ENCODE measurements at places on chromosomes 11 and 22.

DNA sequence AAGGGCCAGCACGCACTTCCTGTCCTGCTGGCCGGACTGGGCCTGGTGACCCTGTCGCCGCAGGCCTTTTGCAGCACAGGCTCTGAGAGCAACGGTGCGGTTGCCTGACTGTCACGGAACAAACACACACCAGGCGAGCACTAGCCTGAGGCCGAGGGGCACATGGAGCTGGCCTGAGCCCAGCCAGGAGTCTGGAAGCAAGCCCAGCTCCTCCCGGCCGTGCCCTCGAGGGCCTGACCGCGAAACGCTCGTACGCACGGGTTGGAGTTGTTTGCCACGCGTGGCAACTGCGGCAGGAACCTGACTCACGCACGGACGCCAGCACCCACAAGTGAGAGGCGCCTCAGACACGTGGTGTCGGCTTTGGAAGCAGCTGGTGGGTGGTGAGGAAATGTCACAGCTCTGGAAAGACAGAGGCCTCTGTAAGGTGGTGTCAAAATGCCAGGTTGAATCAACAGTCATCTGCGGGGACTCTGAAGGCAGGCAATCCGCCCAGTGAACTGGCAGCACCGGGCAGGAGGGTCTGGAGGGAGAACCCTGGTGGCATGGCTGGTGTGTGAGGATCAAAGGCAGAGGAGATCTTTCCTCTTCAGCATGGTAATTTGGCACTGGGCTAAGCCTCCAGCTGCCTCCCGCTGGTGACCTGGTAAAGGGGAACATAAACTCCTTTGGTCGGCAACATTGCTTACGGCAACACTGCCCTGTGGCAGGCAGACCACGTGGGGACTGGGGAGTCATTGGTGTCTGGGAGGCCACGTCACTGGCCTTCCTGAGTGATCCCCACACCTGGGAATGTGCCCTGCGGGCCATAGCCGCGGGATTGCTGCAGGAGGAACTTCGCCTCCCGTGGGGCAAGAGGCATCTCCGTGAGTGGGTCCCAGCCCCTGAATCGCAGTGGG is 15.3 kb upstream of the IL17REL start:
- no peak for DNase-seq

- no peak for DNase-seq
These were observed 20.2 kb downstream of the BPIFC start for GRCh38 chr22:32444068-32444467.

DNA sequence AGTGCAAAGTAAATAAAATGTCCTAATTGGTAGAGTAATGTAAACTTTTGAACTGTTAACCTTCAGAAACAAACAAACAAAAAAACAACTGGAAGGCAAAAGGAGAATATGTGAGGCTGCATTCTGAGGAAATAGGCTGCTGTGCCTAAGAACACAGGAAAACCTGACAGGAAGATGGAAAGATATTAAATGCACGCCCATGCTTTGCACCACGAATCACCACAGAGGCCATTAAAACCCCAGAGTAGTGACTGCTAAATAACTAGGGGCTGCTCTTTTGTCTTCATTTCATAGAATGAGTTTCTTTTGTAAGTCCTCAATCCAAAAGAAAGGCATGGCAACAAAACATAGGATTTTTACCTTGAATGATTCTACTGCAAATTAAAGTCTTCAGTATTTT is 436.0 kb downstream of the RAB38 start:
- DNase-seq: no peak

DNA sequence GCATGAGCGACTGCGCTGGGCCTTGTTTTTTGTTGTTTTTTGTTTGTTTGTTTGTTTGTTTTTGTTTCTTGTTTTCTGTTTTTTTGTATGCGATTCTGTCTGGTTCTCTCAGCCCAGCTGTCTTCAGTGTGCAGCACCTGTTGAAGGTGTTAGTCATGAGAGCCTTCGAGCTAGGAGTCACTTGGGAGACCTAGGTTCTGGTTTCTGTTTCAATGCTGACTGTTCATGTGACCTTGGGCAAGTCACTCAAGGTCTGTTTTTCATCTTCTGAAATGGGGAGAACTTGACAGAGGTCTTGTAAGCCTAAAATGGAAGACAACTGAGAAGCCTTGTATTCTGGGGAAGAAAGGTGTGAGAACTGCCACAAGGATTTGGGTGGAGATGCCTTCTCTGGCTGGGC is 1.8 kb downstream of the DCPS start:
- DNase-seq: no peak

DNA sequence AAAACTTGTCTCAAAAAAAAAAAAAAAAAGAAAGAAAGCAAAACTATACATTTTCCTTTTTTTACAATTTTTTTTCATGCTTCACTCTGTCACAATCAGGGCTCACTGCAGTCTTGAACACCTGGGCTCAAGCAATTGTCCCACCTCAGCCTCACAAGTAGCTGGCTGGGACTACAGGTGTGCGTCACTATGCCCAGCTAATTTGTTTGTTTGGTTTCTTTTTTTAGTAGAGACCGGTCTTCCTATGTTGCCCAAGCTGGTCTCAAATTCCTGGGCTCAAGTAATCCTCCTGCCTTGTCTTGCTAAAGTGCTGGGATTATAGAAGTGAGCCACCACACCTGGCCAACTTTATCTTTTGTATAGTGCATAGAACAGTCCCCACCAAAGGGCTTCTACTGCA is 15.0 kb upstream of the CXCR5 start:
- DNase-seq: no peak

GRCh38 chr11:70734379-70734778 is 336.1 kb downstream of the CTTN start:
- DNase-seq: no peak

DNA sequence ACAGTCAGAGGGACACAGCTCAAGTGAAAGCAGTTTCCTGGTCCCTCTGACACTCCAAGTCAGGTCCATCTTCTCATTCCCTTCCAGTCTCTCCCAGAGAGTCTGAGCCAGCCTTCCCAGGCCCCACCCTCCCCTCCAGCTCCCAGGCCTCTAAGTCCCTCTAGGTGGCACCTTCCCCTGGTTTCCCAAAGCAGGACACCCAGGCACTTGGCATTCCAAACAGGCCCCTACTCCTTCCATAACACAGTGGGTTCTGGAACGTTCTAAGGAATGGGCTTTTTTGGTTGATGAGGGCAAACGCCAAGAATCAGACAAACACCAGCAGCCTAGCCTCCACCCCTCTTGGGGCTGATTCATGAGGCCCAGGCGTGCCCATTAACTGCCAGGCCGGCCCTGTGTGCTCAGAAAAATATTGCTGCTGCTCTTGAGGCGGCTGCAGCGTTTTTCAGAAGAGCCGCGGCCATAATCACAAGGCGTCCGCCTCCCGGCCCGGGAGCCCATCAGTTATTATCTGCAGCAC is 418.7 kb downstream of the SOX6 start:
- no peak for DNase-seq

DNA sequence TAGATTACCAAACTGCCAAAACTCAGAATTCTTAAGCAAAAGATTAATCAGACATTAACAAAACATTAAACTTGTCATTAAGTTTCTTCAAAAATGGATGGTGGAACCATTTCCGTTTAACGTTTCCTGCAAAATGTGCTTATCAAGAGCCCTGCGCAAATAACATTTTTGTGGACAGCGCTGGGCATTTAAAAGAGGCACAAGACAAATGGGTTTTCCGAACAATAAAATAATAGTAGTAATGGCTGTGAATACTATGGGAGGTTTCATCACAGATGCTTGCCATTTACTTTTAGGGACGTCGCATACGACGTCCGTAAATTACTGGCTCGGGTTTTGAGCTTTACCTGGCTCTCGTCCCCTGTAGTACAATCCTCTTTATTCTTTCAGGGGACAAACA is 1.1 kb downstream of the NPAT start:
- no peak for DNase-seq

- DNase-seq: no peak
These were observed 46.2 kb upstream of the SMCO4 start for GRCh38 chr11:93589347-93589746.

DNA sequence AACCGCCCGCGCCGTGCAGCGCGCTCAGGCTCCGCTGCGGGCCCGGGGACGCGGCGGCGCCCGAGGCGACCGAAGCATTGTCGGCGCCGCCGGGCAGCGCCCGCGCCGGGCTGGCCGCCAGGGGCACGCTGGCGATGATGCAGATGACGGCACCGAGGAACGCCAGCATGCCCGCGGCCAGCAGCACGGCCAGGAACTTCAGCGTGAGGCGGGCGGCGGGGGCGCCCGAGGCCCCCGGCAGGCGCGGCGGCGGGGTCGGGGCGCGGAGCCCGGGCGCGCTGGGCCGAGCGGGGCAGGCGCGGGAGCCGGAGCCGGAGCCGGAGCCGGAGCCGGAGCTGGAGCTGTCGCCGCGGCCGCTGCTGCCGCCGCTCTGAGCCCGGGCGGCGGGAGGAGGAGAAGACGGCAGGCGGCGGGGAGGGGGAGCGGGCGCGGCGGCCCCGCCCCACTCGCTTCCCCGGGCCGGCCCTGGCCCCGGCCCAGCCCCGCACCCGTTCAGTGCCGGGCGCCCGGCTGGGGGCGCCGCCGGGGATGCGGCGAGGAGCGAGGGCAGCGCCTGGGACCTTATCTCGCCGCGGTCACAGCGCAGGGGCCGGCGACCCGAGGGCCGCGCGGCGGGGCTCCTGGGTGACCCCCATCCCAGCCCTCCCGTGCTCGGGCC is at the start of gene NPTXR:
TSS of gene NPTXR (minus strand) at position 372 of the 658 bp plus-strand sequence.
- DNase-seq: no peak

- no peak for DNase-seq
These were observed 88.2 kb downstream of the CWC15 start for GRCh38 chr11:94885133-94885532.

DNA sequence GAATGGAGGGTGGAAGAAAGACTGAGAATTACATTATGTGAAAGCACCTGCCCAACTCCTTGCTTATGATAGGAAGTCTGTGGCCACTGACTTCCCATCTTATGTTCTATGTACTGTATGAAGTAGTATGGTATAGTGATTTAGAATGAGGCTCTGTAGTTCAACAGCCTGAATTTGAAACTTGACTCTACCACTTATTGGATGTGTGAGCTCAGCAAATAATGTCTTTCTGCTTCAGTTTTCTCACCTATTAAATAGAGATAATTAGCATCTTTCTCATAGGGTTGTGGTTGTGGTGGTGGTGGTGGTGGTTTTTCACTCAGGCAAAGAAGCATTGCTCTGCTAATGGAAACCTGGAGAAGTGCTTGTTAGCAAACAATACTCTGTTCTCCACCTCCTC is 121.6 kb downstream of the PAX6 start:
- no peak for DNase-seq

GRCh38 chr11:25737071-25737675 is 594.8 kb upstream of the ANO3 start:
- no peak for DNase-seq

GRCh38 chr11:73331138-73331916 is 23.3 kb downstream of the ARHGEF17 start:
- DNase-seq: no peak

- no peak for DNase-seq
These were observed 420.4 kb upstream of the CCDC90B start for GRCh38 chr11:83706566-83706965.

DNA sequence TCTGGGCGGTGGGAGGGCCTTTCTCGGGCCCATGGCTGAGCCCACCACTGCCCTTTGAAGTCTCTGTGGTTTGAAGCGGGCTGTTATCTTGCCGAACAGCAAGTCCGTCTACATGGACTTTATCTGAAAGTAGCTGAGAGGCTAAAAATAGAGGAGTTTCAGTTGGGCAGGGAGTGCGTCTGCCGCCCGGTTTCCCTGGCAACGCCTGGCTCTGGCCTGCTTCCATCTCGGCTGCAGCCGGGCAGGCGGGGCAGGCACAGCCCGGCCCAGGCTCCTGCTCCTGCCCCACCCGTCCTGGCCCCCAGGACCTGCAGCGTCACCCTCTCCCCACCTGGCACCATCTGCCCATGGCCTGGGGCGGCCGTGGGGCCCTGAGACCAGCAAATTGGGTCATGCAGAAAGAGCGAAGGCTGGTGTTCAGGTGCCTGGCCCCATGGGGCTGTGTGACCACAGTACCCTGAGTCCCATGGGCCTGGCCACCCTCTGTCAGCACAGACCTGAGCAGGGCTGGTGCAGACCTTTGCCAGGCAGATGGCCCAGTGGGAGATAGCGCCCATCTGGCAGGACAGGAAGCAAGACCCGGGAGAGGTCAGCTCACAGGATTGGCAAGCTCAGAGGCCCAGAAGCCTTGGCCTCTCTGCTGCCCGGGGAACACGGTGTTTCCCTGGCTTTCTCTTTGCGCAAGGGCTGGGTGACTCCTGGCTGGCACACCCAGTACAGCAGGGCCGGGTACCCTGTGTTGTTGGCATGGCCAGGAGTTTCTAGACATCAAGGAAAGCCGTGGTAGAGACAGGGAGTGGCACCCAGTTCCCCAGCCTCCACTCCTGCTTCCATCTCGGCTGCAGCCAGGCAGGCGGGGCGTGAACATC is 79.1 kb upstream of the KCNQ1OT1 start:
- DNase-seq: no peak

- DNase-seq: no peak
These were observed 10.8 kb upstream of the TECTA start for GRCh38 chr11:121090145-121090721.

- DNase-seq: no peak
These were observed 335.6 kb upstream of the LRRC4C start for GRCh38 chr11:41795004-41795403.

DNA sequence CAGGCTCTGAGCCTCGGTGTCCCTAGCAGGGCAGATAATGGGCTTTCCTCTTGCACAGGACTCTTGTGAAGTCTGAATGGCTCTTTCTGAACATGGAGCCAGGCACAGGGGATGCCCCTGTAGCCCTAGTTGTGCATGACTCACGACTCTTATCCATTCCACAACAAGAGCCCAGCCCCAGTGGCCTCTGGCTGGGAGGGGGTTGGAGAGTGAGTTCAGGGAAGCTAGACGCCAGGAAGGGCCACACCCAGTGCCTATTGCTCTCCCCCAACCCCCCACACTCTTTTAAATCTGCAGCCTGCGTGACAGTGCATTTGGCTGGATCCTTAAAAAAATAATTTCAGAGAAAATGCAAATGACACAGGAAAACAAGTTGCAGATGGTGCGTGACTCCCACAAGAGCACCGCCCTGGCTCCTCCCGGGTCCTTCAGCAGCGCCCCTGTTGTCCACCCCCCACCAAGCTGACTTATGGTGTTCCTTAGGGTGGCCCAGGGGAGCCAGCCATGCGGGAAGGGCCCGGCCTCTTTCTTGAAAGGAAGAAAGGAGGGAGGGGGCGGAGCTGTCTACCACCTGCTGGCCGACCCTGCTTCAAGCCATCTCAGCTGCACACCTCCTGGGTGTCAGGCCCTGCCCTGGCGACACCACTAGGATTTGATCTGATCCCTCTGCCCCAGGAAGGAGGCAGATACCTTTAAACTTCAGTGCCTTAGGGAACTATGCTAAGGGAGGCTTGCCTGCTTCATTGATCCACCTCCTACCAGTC is 74.7 kb downstream of the MN1 start:
- DNase-seq: no peak

All from stimulated activated CD4-positive, alpha-beta T cell treated with anti-CD3 and anti-CD28 coated beads, TNF-alpha, amount 100 ng/mL, for 24 hours (primary cell).